ENCODE measurements at places on chromosomes 6 and 20. TPM values are rescaled to one million over a fixed set of nuclear protein-coding genes. Genes with fewer than 3 reads are reported as not detected.
A peak's percentile ranks its signal among the peaks of the same experiment; 100 is the strongest.

Gene DDX43
- total RNA-seq = not detected

Gene AVP
- not detected for total RNA-seq

Gene PERP
- 26.9 TPM for total RNA-seq

Gene MOG
- not detected for total RNA-seq

Gene PRPH2
- total RNA-seq = not detected

GRCh38 chr6:69865126-69865525 lies 1.2 kb upstream of the COL19A1 start:
- peak; percentile 54 for DNase-seq

- DNase-seq = no peak
Measured at GRCh38 chr6:54076159-54076789, 35.0 kb upstream of the MLIP start.

- DNase-seq = peak; percentile 97
Measured at GRCh38 chr6:44508646-44509045, 121.1 kb downstream of the CDC5L start.

DNA sequence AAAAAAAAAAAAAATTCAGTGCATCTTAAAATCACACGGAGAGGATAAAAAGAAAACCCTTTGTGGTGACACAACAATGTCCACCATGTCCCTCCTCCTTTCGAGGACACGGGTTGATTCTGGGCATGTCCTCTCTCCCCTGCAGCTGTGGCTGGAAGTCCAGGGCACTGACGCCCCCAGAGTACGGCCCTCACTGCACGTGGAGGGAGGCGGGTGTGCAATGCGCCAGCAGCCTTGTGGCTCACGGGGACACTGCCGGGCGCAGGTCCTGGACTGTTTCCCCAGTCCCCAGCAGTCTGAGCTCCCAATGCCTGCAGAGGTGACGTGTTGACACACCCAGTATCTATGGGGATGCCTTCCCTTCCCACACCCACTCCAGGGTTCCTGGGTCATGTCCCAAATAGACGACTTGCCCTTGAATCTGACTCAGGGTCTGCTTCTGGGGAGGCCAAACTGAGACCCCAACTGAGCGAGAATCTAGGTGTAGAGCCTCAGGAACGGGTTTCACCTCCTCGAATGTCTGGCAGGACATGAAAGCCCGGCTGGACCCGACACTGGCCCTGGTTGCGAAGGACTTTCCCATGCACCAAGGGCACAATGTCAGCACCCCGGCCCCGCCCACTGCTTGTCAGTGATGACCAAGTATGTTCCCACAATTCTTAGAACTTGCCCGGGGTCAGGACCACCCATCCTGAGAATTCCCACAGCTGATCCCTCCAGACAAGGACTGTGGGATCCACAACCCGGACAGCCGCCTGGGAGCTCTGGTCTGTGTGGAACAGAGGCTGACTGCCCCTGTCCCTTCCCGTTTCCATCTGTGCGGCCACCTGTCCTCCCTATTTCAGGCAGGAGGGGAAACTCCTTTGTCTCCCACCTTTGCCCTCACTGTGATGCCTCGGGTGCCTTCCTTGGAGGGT lies 425.1 kb upstream of the SULF2 start:
- no peak for DNase-seq

DNA sequence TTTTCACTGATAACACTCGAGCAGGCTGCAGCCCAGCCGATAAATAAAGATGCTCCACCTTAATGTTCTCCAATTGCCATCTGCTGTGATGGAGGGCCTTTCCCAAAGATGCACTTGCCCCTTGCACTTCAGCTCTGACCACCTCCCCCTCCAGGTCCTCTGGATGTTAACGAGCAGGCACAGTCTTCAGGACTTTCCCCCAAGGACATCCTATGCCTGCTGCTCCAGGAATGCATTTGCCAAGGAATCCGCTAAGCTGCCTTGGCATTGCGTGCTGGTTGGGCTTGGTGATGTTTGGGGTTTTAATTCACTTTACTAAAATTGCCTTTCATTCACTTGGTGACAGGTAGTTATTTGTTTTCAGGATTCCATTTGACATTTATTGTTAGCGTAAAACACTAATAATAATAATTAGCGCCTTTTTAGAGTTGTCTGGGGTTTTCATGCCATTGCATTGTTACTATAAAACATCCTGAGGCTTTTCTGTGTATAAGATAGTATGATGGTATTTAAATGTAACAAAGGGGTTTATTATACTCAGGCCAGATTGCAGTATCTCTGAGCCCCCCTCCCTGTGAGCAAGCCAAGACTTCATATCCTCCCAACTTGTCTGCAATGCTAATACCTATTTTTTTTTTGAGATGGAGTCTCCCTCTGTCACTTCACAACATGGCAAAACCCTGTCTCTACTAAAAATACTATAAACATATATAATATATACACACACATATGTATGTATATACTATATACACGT lies 66.7 kb upstream of the TSHZ2 start:
- DNase-seq = no peak

- DNase-seq = peak; percentile 79
Measured at GRCh38 chr6:154479351-154479769, 31.1 kb downstream of the CNKSR3 start.

GRCh38 chr20:34942301-34942700 lies 13.3 kb downstream of the GSS start:
- no peak for DNase-seq

GRCh38 chr6:144585217-144585814 lies 300.2 kb downstream of the UTRN start:
- DNase-seq = peak; percentile 63

DNA sequence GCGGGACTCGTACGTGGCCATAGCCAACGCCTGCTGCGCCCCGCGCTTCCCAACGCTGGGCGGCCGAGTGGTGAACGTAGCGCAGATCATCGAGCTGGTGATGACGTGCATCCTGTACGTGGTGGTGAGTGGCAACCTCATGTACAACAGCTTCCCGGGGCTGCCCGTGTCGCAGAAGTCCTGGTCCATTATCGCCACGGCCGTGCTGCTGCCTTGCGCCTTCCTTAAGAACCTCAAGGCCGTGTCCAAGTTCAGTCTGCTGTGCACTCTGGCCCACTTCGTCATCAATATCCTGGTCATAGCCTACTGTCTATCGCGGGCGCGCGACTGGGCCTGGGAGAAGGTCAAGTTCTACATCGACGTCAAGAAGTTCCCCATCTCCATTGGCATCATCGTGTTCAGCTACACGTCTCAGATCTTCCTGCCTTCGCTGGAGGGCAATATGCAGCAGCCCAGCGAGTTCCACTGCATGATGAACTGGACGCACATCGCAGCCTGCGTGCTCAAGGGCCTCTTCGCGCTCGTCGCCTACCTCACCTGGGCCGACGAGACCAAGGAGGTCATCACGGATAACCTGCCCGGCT lies 3.4 kb downstream of the SLC32A1 start:
- DNase-seq = no peak

DNA sequence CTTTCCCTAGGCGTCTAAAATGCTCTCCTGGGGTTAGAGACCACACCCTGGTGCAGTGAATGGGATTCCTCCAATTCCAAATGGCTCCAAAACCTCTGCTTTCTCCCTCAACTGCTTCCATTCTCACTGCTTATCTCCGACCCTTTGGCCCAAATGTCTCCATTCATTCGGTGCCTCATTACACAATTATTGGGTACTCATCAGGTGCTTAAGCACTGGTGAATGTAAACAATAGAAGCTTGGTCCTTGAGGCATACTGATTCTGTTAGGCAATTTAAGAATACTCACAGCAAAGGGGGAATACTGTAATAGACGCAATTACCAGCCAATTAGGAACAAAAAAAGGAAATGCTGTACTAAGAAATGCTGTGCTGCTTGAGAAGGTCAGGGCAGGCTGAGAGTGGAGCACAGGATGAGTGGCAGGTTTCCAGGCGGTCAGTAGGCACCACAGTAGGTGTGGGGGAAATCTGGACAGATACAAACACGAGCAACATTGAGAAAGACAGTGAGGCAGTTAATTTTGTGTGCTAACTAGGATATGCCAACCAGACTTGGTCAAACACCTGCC lies 23.0 kb downstream of the GMDS start:
- DNase-seq = peak; percentile 37

GRCh38 chr6:105077596-105078385 lies 102.0 kb downstream of the POPDC3 start:
- DNase-seq = peak; percentile 64

DNA sequence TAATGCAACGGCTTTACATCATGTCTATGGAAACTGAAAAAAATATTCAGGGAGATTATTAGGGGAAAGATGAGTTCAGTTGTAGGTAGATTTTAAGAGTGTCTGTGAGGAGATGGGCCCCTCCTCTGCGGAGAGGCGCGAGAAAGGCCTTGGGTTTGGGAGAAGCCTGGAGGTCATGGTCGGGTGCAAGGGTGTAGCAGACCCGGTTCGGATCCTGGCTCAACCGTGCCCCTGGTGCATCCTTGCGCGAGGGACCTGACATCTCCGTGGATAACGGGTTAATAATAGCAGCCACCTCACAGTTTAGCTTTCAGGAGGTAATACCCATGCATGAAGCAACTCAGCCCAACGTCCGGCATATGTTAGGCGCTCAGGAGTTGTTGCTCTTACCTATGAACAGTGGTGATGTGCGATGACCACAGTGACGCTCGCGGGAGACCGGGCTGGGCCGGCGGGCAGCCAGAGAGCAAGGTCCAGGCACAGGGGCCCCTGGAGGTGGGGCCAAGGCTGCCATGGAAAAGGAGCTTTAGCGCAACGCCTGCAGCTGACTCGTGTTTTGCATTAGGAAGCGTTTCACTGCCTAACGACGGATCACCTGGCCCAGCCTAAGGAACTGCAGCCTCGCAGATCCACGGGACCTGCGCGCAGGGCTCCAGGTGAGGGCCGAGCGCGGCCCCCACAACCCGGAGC lies 146.4 kb upstream of the ARID1B start:
- no peak for DNase-seq

DNA sequence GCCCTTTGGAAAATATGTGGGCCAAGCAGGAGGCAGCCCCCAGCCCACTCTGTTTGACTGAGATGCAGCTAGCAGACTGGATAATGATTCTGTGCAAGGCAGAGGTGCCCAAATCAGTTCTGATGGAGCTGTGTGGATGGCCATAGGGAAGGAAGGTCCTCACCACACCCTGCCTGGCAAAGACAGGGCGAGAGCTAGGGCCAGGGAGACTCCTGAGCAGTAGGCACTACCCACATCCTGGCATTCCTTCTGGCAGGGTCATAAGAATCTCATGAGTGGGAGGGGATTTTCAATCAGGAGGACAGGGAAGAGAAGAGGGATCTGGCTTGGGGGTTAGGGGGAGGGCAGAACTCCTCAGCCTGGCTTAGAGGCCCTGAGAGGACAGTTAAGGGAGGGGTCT lies 18.6 kb upstream of the TREM2 start:
- no peak for DNase-seq

DNA sequence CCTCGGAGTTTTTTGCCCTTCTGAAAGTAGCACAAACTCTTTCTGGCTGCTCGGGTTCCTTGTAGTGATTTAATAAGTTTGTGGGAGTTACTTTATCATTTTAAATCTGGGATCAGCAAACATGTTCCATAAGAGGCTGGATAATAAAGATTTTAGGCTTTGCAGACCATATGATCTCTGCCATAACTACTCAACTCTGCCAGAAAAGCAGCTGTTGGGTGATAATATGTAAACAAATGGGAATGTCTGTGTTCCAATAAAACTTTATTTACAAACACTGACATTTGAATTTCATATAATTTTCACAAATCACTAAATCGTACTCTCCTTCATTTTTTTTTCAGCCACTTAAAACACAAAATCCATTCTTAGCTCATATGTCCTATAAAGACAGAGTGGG lies 3.9 kb upstream of the STMND1 start:
- no peak for DNase-seq

DNA sequence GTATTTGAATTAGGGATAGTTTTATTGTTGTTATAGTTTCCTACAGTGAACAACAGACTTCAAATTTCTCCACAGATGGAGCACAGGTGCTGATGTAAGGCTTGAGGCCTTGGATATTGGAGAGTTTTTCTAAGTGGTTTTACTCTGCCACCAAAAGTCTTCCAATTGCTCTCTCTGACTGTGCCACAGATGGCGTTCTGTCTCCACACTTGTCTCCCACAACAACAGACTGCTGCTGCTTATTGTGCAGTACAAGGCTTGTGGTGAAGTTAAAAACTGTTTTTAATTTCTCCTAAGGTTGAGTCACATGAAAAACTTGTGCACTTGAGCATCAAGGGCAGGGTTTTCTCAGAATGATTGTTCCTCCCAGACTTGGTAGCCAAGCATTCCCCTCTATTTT lies 460.9 kb upstream of the KHDRBS2 start:
- DNase-seq = no peak

DNA sequence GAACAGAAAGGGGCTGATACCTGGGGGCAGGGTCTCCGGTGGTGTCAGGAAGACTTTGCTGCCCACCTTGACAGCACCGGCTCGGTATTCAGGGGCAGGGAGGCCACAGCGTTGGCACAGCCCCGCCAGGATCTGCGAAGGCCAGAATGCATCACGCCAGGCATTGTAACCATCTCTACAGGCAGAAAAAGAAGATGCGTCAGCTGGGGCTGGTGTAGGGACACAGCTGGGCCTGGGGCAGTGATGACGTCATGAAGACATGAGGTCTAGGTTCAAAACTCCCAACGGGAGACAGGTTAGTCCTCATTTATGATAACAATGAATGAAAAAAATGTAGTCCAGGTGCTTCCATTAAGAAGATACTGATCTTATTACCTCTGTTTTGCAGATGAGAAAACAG lies 22.0 kb downstream of the ERGIC3 start:
- DNase-seq = no peak

GRCh38 chr6:168342636-168343035 lies 23.1 kb upstream of the DACT2 start:
- DNase-seq = no peak

GRCh38 chr20:7302250-7302649 lies 534.8 kb downstream of the BMP2 start:
- DNase-seq = no peak

GRCh38 chr6:31659649-31660380 lies 763 bp downstream of the C6orf47 start:
- DNase-seq = peak; percentile 55

GRCh38 chr20:41247523-41248367 lies 69.8 kb downstream of the ZHX3 start:
- no peak for DNase-seq

Measured in M059J (cell line).